Nephron progenitor cell (in vitro differentiated cells): ENCODE measurements at places on chromosomes 4 and X.

DNA sequence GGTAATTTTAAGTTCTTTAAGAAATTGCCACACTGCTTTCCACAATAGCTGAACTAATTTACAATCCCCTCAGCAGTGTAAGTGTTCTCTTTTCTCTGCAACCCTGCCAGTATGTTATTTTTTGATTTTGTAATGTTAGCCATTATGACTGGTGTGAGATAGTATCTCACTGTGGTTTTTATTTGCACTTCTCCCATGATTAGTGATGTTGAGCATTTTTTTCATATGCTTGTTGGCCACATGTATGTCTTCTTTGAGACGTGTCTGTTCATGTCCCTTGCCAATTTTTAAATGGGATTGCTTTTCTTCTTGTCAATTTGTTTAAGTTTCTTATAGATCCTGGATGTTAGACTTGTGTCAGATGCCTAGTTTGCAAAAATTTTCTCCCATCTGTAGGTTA is 86.1 kb downstream of the BMP3 start:
- H3K27ac ChIP-seq = no peak overlapping the region
- no peaks in the 10 kb centered on the region for H3K4me1 ChIP-seq
- no peak overlapping the region for H3K4me3 ChIP-seq
- no peak for DNase-seq
- H3K36me3 ChIP-seq = no peaks in the 10 kb centered on the region

DNA sequence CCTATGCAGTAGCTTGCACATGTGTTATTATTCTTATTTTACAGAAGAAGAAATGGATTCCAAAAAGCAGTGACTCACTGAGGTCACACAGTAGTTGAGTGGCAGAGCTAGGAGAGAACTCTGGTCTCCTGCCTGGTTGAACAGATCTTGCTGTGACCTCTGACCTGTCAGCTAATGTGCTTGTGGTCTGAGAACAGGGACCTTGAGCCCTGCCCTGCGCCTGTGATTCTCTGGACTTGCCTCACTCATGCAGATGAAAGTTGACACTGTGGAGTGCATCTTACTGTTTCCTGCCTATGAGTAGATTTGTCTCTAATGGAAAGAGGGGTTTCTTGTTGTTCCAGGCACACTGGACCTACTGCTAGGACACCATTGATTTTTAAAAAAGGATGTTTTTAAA is 32.3 kb downstream of the ETNPPL start:
- H3K27ac ChIP-seq = no peak overlapping the region
- no peaks in the 10 kb centered on the region for H3K36me3 ChIP-seq
- no peaks in the 10 kb centered on the region for H3K4me1 ChIP-seq
- peaks cover 4% of the 10 kb centered on the region for H3K27me3 ChIP-seq
- H3K4me3 ChIP-seq = no peak overlapping the region
- DNase-seq = no peak

GRCh38 chrX:63400340-63400739 is 49.2 kb upstream of the SPIN4 start:
- no peak overlapping the region for H3K4me3 ChIP-seq
- peak overlapping the region; percentile 77 for H3K27ac ChIP-seq
- H3K27me3 ChIP-seq = no peaks in the 10 kb centered on the region
- H3K4me1 ChIP-seq = peaks cover 14% of the 10 kb centered on the region
- peaks cover 6% of the 10 kb centered on the region for H3K36me3 ChIP-seq
- no peak for DNase-seq

- peak overlapping the region; percentile 91 for H3K4me3 ChIP-seq
- H3K27me3 ChIP-seq = no peaks in the 10 kb centered on the region
- H3K27ac ChIP-seq = peak overlapping the region; percentile 38
- DNase-seq = no peak
Observed at GRCh38 chr4:25161593-25161950, 1.3 kb upstream of the SEPSECS start.

DNA sequence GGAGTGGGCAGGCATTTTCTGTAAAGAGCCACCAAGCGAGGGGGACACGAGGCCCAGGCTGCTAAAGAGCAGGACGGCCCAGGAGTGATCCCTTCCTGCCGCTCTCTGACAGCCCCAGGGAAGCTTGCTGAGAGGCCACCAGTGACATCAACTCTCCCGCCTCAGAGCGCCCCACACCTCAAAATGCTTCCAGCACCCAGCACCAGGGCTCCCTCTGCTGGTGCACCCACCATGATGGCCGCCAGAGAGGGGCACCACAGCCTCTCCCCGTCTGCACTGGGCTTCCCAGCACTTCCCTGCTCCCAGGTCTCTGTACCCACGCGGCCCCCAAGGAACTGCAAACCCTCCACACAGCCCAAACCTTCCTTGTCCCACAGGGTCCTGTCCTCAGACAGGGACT is 40.4 kb downstream of the GAK start:
- no peak overlapping the region for H3K27ac ChIP-seq
- DNase-seq = peak; percentile 32
- no peaks in the 10 kb centered on the region for H3K4me1 ChIP-seq
- H3K36me3 ChIP-seq = peaks cover 18% of the 10 kb centered on the region
- no peak overlapping the region for H3K4me3 ChIP-seq

DNA sequence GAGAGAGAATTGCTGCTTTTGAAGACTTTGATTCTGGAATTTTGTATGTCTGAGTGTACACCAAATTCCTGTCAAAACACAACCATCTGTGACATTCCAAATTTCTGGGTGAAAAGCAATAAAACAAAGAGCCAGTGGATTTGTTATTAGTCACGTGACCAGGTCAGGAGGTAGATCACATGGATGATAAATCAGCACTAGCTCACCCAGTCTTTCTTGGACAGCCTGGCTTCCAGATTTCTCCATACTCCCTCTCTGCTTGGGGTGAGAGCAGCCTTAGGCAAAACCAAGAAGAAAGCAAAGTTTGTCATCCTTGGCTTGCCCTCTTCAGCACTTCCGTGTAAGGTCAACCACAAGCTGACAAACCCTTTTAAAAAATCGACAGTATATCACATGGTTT is 194.2 kb downstream of the CLCN4 start:
- DNase-seq = no peak
- H3K4me3 ChIP-seq = no peak overlapping the region
- no peak overlapping the region for H3K27ac ChIP-seq
- no peaks in the 10 kb centered on the region for H3K27me3 ChIP-seq
- no peaks in the 10 kb centered on the region for H3K36me3 ChIP-seq

DNA sequence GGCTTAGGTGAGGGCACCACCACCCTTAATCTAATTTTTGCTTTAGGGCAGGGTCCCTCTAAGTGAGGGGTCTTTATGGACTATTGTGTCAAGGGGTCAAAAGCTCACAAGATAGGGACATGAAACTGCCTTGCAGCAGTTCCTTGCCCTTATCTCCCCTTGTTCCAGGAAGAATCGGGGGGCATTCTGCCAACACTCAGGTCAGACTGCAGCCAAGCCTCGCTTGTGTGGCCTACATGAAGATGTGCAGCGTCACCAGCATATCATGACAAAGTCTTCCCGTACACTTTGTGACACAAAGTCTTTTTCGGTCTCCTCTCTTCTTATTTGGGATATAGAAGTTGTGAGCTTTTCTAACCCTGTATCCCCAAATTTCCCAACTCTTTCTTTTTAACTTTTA is 17.5 kb upstream of the USP9X start:
- H3K36me3 ChIP-seq = no peaks in the 10 kb centered on the region
- peaks cover 9% of the 10 kb centered on the region for H3K4me1 ChIP-seq

GRCh38 chr4:124684301-124684700 is 28.2 kb downstream of the ANKRD50 start:
- no peak for DNase-seq
- H3K27me3 ChIP-seq = no peaks in the 10 kb centered on the region
- no peak overlapping the region for H3K4me3 ChIP-seq
- no peak overlapping the region for H3K27ac ChIP-seq

GRCh38 chr4:40182001-40182400 is 14.8 kb upstream of the RHOH start:
- H3K4me1 ChIP-seq = peaks cover 33% of the 10 kb centered on the region
- no peaks in the 10 kb centered on the region for H3K36me3 ChIP-seq
- no peak overlapping the region for H3K4me3 ChIP-seq

- peaks cover 10% of the 10 kb centered on the region for H3K27me3 ChIP-seq
- H3K4me3 ChIP-seq = no peak overlapping the region
- H3K36me3 ChIP-seq = no peaks in the 10 kb centered on the region
- peaks cover 12% of the 10 kb centered on the region for H3K4me1 ChIP-seq
Observed at GRCh38 chr4:170014359-170015011, 11.7 kb downstream of the MFAP3L start.

DNA sequence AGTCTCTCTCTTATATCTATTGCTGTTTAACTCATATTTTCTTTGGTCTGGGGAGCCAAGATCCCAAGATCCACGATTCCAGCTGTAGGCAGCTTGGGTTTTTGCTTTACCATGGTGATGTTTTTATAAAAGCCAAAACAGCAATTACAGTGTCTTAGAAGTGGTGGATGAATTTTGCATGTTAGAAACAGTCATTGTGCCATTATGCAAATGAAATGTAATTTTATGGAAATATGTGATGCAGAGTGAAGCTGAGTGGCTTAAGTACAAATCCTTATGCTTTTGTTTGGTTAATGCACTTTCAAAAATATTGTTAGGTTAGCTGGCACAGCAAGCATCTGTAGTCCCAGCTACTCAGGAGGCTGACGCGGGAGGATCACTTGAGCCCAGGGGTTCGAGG is 32.8 kb upstream of the PTTG2 start:
- DNase-seq = no peak
- H3K27me3 ChIP-seq = peaks cover 21% of the 10 kb centered on the region
- H3K27ac ChIP-seq = no peak overlapping the region
- no peaks in the 10 kb centered on the region for H3K4me1 ChIP-seq

DNA sequence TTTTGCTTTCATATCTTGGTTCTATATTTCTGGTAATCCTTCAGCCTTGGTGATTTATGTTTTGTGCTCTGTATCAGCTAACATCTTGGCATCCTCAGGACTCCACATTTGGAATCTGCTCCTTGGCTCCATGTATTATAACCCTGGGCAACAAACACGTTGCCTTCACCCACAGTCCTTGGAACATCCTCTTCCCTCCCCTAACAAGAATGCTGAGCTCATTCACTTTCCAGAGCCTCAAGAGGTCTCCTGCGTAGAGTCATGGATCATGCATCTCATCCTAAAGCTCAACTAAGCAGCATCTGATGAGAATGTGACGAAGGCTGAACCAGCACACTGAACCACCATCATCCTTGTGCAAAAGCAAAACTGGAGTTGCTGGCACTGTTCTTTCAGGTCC is 60.5 kb upstream of the C1GALT1C1 start:
- H3K36me3 ChIP-seq = no peaks in the 10 kb centered on the region
- no peak overlapping the region for H3K27ac ChIP-seq
- no peak for DNase-seq

DNA sequence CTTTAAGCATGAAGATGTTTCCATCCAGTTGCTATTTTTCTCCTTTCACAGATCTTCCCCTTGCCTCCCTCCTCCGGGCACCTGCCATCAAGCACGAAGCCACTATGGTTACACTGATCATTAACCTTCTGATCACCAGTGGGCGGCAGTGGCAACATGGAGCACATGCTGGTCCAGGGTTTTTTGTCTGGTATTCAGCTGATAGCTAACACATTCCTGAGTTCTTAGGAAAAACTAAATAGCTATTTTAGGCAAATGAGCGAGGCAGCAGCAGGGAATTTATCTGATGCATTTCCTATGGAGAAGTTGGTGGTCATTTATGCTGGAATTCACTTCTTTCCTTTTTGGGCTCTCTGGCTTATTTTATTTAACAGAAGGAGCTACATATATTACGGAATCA is 22.9 kb downstream of the SHISA3 start:
- peaks cover 4% of the 10 kb centered on the region for H3K36me3 ChIP-seq
- peaks cover 3% of the 10 kb centered on the region for H3K27me3 ChIP-seq
- no peak overlapping the region for H3K27ac ChIP-seq
- DNase-seq = no peak

GRCh38 chr4:186644311-186644638 is 79.4 kb downstream of the FAT1 start:
- H3K4me1 ChIP-seq = peaks cover 13% of the 10 kb centered on the region
- no peak overlapping the region for H3K4me3 ChIP-seq
- no peak for DNase-seq
- H3K27me3 ChIP-seq = no peaks in the 10 kb centered on the region

GRCh38 chr4:134862116-134862515 is 660.5 kb upstream of the PABPC4L start:
- no peaks in the 10 kb centered on the region for H3K36me3 ChIP-seq
- no peak overlapping the region for H3K4me3 ChIP-seq
- no peak overlapping the region for H3K27ac ChIP-seq
- no peaks in the 10 kb centered on the region for H3K4me1 ChIP-seq
- no peak for DNase-seq
- no peaks in the 10 kb centered on the region for H3K27me3 ChIP-seq

GRCh38 chr4:94827481-94828110 is 69.8 kb downstream of the BMPR1B start:
- H3K36me3 ChIP-seq = no peaks in the 10 kb centered on the region
- H3K27me3 ChIP-seq = peaks cover 4% of the 10 kb centered on the region
- H3K4me3 ChIP-seq = no peak overlapping the region
- no peak for DNase-seq
- no peak overlapping the region for H3K27ac ChIP-seq

GRCh38 chrX:79095441-79096041 is 48.9 kb upstream of the GPR174 start:
- DNase-seq = no peak
- no peaks in the 10 kb centered on the region for H3K36me3 ChIP-seq
- no peaks in the 10 kb centered on the region for H3K27me3 ChIP-seq
- H3K4me1 ChIP-seq = no peaks in the 10 kb centered on the region
- no peak overlapping the region for H3K27ac ChIP-seq
- no peak overlapping the region for H3K4me3 ChIP-seq

GRCh38 chr4:38466401-38466800 is 197.6 kb upstream of the KLF3 start:
- H3K4me3 ChIP-seq = no peak overlapping the region
- peaks cover 10% of the 10 kb centered on the region for H3K36me3 ChIP-seq
- H3K4me1 ChIP-seq = no peaks in the 10 kb centered on the region
- H3K27ac ChIP-seq = no peak overlapping the region
- no peaks in the 10 kb centered on the region for H3K27me3 ChIP-seq

GRCh38 chrX:1751781-1752180 is 136.9 kb downstream of the ASMT start:
- no peak for DNase-seq
- no peak overlapping the region for H3K4me3 ChIP-seq
- no peaks in the 10 kb centered on the region for H3K27me3 ChIP-seq
- no peak overlapping the region for H3K27ac ChIP-seq
